ENCODE measurements at places on chromosomes 7 and 10.

GRCh38 chr7:46033592-46033991 lies 112.5 kb upstream of the IGFBP3 start:
- no peak for DNase-seq

- no peak for DNase-seq
Observed at GRCh38 chr10:73097305-73097670, 622 bp upstream of the P4HA1 start.

- DNase-seq: no peak
Observed at GRCh38 chr10:38093816-38094157, 350 bp upstream of the ZNF37A start.

GRCh38 chr7:27096768-27097514 lies 1.1 kb upstream of the HOXA1 start:
- DNase-seq: no peak

GRCh38 chr7:73971322-73971703 lies 56.7 kb upstream of the ELN start:
- DNase-seq: no peak

DNA sequence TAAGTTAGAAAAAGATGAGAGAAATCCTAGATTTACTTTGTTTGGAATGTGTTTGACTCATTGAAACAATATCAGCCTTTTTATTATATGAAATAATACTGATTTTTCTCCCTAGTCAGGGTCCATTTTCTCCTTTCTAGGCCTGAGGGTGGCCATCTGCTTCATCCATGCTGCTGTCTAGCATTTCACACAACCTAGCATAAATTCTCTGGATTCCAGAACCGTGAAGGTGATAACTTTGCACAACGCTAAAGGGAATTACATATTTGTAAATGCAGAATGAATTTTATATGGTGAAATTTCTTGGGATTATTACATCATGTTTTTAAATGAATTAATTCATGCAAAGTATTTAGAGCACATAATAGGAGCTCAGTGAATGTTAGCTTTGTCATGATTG lies 505.1 kb downstream of the INHBA start:
- DNase-seq: no peak

DNA sequence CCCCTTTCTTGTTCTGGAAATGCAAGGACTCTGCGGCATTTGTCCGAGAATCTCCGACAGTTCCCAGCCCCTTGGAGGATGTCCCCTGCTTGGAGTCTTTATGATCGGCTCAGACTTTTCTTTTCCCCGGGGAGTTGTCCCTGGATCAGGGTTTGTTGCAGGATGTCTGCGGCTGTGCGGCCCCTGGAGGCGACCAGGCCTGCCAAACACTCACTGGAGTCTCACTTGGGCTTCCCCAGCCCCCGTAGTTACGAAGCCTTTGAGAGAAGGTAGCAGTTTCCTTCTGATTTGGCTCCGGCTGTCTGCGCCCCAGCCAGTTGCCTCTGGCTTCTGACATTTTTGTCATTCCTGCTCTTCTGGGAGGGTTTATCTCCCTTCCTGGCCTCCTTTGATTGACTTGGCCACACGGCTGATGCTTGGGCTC lies 16.1 kb downstream of the COL26A1 start:
- no peak for DNase-seq

GRCh38 chr10:49664842-49665355 lies 14.6 kb upstream of the C10orf53 start:
- no peak for DNase-seq

GRCh38 chr7:67692425-67692824 lies 695.8 kb downstream of the TYW1 start:
- DNase-seq: no peak

DNA sequence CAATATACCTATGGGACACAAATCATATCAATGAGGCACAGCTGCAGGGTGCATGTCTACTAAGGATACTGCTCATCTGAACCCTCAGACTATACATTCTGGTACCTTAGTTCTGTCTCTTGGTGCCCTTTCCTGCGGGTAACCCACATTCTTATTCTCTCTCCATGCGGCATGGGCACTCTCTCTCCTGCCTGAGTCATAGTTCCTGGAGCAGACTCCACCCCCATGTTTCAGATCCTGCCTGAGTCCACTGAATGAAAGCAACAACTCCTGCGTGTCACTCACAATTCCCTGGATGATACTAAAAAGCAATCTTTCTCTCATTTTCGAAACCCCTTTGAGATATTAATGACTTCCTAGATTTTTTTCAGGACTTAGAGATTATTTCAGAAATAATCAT lies 653.1 kb upstream of the C7orf33 start:
- no peak for DNase-seq

Measured in NCI-H2107 (cell line).